NCI-H2107 (cell line): ENCODE measurements at places on chromosomes 11 and 22.

- no peak for DNase-seq
These were observed 9.1 kb downstream of the PITPNM1 start for GRCh38 chr11:67496113-67496512.

DNA sequence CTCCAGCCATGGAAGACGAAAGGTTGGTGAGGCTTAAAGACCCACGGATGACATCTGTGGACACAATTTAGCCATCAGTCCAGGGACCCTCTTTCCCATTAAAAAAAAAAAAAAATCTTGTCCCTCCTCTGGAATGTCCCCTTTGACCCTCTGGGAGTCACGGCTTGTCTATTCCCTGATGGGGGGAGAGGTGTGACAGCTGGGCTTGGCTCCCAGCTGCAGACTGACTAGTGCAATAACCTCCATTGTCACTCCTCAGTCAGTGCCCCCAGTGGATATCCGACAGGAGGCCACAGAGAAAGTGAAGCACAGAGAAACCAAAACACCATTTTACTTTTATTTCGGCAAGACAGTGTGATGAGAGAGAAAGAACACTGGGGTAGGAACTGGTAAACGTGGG is 2.7 kb upstream of the VSIG2 start:
- no peak for DNase-seq

- no peak for DNase-seq
These were observed 102.7 kb upstream of the ANO3 start for GRCh38 chr11:26229257-26229656.

- no peak for DNase-seq
These were observed 38.3 kb upstream of the PTPRJ start for GRCh38 chr11:47941907-47942558.

DNA sequence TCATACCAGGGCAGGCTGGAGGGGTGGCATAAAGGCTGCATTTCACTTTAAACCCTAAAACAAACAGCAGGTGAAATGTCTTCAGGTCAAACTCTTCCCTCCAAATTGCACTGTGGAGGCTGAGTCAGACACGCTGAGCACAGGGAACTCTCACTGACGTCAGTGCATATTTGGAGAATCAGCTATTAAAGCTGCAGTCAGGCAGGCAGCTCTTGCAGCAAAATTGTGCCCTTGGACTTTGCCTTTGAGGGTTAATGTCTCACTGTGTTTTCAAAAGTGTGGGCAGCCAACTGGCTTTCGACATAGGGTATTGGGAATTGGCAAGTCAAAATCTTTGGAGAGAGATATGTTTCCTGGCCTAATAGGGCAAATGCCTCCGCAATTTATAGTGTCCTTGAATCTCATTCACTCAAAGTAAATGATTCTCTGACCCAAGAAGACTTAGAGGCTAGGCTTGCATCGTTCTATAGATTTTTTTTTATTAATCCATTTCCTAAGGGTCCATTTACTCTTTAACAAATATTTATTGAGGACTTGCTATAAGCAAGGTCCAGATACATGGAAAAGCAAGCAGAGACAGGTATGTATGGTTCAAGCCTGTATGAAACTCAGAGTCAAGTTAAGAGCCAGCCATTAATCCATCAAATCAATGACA is 27.7 kb upstream of the SMCO4 start:
- no peak for DNase-seq

DNA sequence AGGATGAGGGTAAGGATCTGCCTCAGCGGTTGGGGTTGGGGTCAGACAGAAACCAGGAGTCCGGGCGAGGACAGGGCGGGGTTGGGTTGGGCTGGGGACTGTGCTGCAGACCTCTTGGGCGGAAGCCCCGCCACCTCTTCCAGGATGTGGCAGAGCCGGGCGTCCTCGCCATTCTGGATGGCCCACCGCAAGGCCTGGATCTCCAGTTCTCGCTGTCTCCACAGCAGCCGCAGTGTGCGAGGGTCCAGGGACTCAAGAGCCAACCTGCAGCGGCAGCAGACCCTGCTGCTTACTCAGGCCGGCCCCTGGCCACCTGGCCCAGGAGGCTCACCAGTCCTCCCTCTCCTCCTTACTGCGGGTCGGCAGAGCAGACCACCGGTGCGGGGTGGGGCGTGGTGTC is 2.0 kb downstream of the LMNTD2 start:
- DNase-seq = no peak

GRCh38 chr22:17627961-17628405 is 566 bp downstream of the ATP6V1E1 start:
- DNase-seq = no peak

DNA sequence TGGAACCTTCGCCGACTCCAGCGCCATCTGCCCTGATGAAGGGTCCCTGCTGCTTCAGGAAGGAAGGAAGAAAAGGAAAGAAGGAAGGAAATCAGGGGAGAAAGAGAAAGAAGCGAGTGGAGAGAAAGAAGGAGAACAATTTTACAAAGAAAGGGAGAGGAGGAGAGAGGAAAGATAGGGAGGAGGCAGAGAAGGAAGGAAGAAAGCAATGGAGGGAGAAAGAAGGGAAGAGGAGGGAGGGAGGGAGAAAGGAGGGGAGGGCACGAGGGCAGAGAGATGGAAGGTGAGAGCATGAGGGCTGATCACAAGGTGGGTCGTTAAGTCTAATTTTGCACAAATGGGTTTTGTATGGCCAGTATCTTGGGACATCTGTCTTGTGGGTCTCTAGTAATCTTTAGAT is 39.2 kb downstream of the PARVA start:
- DNase-seq = no peak

DNA sequence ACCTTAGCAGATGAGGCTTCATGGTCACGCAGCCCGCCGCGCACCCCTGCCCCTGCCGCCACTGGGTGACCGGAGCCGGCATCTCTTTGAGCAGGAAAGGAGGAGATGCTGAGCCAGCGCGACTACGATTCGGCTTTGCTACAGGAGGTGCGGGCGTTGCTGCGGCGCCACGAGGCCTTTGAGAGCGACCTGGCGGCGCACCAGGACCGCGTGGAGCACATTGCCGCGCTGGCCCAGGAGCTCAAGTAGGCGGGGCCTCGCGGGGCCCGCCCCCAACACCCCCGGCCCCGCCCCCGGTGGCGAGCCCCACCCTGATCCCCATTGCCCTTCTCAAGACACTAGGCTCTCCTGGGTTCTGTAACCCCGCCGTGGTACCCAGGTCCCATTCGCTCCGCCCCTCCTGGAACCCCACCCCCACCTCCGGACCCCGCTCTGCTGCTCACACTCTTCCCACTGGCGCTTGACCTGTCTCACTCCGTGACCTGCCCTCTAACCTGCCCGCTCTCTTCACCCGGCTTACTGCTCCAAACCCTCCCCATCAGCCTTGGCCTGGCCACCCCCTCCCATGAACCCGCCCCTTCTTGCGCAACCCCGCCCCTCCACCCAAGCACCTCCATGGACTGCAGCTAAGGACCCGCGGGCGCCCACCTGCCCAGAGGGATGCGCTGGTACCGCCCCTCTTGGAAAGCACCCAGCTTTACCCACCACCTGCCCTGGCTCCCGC is 9.1 kb downstream of the CTSF start:
- no peak for DNase-seq

DNA sequence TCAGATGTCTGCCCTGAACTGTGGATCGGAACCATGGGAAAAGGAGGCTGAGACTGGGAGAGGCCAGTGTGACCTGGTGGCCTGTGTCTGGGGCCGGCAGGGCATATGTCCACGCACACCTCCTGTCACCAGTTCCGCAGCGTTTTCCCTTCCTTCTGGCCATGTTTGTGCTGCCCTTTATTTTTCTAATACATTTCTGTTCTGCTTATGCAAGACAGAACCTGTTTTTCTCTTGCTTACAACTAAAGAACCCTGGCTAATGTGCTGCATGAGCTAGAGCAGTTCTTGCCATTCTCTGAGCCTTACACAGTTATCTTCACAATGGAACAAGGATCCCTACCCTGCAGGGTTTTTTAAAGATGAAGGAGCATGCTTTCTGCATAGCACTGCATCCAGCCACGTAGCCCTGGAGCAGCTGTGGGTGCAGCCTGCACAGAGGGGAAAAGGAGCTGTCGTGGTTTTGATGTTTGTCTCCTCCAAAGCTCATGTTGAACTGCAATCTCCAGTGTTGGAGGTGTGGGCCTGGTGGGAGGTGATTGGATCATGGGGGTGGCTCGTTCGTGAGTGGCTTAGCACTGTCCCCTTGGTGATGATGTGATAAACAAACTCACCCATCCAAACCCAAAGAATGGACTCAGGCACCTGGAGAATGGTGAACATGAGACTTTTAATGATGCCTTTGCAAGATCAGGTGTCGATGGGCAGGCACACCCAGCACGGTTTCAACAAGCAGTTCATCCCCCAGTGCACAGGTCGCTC is 84.8 kb upstream of the SHANK2 start:
- peak; percentile 4 for DNase-seq

DNA sequence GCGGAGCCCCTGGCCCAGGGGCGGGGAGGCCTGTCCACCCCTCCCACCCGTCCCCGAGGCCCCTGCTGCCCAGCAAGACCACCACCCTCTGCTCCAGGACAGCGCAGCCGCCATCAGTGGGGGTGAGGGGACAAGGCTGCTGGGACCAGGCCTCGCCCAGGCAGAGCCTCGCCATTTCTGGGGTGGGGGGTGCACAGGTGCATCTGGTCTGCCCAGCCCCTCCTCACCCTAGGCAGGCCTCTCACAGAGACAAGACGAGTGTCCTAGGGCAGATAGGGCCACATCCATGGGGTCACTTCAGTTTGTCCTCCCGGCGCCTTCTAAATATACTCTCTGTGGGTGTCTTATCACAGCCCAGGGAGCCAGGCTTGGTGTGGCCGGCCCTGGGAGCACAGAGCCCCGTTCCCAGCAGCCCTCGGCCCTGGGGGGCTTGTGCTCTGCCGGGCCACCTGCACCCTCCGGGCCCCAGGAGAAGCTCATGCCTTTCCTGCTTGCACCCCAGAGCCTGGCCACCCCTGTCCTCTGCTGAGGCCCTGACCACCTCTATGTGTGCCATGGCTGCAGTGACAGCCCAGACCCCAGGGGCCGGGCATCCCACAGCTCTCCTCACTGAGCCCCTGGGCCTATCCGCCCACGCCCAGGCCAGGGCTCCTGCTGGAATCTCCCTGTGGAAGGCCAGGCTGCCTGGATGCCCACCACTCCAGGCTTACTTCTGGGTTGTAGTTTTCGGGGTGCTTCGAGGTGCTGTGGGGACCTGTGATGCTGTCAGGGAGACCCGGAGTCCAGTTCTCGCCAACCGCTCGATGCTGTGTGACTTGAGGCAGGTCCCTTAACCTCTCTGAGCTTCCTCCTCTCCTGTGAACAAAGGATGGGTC is 70.8 kb downstream of the KCNQ1 start:
- DNase-seq = no peak

DNA sequence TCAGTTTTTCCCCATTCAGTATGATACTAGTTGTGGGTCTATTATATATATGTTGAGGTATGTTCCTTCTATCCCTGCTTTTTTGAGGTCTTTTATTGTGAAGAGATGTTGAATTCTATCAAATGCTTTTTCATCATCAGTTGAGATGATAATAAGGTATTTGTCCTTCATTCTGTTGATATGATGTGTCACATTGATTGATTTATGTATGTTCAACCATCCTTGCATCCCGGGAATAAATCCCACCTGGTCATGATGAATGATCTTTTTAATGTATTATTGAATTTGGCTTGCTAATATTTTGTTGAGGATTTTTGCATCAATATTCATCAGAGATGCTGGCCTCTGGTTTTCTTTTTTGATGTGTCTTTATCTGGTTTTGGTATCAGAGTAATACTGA is 26.0 kb downstream of the ENDOD1 start:
- DNase-seq = no peak

DNA sequence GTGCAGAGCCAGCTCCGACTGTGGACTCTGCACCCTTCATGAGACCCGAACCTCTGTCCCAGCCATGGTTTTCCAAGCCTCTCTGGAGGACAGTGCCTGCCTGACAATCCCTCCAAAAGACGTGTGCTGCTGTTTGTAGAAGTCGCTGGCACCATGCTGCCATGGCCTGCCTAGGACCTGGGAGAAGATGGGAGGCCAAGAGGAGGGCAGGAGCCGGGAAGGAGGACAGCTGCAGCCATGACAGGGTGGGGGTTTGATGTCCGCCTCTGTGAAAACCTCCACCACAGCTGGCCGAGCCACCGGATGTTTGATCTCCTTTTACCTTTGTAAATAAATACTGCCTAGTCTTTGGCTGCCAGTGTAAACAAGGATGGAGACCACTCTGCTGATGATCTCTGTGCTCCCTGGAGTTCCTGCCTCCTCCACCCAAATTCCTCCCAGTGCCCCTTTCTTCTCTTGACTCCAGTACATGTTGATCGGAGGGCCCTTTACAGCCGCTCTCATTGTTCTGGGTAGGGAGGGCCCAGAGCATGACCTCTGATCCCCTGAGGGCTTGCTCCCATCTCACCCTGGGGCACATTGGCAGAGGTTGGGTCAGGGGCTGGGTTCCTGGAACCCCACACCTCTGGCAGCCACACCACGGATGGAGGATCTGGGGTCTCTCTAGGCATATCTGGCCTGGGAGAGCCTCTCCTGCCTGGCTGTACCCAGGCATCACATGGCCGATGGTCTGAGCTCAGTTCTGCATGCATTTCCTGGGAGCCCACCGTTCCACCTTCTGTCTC is 66.9 kb downstream of the BCR start:
- DNase-seq = no peak

GRCh38 chr11:117459123-117459978 is 131.7 kb downstream of the CEP164 start:
- no peak for DNase-seq

GRCh38 chr11:5339771-5340322 is 3.5 kb downstream of the OR51B5 start:
- no peak for DNase-seq

- no peak for DNase-seq
These were observed 106.2 kb downstream of the PARVA start for GRCh38 chr11:12483604-12484003.

DNA sequence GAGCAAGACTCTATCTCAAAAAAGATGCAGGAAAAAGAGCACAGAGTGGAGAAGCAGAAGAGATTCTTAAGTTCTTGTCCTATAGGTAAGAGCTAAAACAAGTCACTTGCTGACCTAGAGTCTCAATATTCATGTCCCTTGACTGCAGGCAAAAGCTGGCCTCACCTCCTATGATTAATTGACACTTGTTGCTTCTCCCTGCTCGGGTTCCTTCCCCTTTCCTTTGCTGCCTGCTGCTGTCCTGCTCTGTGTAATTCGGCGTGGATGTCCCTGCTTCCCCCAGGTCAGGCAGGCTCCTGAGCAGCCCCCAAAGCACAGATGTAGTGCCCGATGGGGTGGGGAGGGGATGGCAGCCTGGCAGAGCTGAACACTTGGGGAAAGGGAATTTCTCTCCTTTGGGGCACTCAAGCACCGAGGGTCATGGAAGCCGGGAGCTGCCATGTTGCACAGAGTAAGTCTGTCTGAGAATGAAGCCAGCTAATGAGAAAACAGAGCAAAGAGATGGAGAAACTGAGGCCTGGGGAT is 60.8 kb upstream of the NUP50 start:
- no peak for DNase-seq
